ENCODE measurements at places on chromosomes 3 and 15.

DNA sequence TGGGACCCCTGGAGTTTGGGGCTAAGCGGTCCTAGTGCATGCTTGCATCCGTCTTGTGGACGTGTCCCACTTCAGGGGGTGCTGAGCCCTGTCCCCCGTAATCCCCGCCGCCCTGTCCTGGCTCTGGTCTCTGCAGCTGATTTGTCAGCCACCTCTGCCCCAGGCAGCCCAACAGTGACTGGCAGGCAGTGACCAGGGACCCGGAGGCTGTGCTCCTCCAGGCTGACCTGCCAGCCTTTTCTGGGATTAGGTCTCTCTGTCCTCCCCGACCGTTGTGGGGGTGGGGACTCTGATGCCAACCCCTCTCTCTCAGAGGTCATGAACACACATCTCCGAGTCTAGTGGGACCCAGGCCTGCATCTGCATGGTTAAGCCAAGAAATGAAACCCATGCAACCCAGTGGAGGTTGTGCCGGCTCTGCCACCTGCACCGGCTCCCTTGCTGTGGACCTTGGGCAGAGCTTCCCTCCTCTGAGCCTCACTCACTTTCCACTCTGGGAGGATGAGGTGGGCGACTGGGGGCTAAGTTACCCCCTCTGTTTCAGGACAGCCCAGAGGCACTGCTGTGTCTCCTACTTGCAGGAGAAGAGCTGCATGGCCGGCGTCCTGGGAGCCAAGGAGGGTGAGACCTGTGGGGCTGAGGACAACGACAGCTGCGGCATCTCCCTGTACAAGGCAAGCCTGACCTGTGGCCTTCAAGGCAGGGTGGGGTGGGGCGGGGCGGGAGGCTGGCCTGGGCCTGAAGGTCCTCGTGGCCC lies 60.2 kb downstream of the FBLN2 start:
- no peak for DNase-seq

DNA sequence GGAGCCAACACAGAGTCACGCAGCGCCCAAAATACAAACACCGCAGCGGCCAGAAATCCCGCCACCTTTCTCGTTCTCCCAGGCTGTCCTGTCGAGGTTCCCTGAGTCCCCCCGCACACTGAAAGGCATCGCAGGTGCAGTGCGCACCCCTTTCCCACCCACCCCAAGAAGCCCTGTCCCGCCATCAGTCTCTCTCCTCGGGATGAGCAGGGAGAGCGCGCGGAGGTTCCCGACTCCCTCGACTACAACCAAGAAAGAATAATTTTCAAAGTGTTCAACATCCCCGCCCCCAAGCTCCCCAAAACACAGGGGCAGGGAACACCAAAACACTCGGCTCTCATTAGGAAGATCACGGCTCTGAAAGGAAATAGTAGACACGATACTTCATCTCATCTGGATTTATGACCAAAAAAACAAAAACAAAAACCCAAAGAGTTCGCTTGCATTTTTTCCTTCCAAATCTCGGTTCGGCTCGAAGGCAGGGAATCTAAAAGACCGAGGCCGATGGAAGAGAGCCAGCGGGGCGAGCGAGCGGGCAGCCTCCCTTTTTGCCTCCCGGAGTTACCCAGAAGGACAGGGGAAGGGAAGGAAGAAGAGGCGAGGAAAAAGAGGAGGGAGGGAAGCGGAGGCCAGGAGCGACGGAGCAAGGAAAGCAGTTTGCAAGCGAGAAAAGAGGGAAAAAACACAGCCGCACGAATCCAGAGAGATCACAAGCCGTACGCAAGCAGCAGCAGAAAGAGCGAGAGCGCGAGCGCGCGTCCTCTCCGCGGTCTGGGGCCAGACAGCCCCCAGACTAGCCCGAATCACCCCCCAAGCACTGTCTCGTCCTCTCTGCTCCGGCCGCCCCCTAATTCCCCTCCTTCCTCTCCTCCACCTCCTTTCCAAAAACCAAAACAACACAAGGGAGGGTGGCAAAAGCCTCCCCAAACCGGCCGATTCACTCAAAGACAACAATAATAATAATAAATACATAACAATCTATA lies 808 bp downstream of the BCL6 start:
- DNase-seq, result no peak

DNA sequence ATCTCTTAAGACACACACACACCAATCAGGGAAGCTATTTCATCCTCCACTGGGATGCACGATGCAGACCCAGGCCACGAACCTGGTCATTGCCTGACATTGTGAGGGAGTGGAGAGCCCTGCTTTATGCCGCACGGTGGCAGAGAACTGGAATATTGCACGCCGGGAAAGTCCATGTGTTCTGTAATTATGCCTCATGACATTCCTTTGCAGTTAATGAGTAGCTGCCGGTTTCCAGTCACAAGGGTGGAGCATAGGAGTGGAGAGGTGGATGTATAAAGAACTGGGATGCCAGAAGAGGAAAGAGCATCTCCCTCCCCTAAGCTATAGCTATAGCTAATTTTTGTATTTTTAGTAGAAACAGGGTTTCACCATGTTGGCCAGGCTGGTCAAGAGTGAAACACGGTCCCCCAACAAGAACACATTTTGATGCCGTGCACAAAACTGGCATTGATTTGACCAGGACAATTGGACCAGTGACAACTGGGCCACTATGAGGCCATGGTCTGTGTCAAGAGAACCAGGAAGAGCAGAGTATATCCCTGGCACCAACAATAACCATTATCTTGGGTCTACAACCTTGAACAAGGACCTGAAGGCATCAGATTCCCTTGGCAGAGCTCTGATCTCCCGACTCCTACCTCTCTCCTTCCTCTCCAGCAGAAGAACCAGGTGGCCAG lies 51.4 kb downstream of the SH3BP5 start:
- DNase-seq, result no peak

DNA sequence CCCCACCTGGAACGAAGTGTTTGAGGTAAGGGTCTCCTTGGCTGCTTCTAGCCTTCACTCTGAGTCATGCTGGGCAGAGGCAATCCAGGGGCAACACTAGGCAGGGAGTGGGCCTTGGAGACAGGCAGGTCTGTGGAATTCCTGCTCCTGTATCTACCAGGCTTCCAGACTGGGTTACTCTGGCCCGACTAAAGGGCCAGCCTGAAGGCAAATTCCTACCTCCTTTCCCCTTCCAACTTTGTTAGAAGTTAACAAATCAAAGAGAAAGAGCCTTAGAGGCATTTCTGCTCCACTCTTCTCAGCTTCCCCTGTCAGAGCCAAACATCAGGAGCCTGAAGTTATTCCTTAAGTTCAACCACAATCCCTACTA lies 30.1 kb downstream of the ESYT3 start:
- DNase-seq, result no peak

- DNase-seq, result no peak
Measured at GRCh38 chr3:171747223-171747920, 62.9 kb downstream of the PLD1 start.

DNA sequence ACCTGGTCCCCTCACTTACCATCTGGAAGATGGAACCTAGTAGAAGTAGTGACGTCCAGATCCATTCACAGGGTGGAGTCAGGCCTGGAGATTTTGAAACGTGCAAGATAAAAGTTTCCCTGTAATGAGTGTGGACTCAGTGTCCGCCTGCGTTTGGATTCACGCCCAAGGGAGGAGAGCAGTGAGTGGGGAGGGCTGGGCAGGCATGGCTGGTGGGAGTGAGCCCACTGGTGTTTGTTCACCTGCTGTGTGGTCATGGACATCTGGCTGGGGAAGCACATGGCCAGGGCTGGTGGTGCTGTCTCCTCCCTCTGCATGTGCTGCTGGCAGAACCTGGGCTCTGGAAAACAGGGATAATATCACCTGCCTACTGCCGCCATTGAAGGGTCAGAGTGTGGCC lies 37.0 kb downstream of the RLBP1 start:
- DNase-seq, result peak; percentile 54

- no peak for DNase-seq
Measured at GRCh38 chr3:44499149-44499898, 21.9 kb upstream of the ZNF445 start.

DNA sequence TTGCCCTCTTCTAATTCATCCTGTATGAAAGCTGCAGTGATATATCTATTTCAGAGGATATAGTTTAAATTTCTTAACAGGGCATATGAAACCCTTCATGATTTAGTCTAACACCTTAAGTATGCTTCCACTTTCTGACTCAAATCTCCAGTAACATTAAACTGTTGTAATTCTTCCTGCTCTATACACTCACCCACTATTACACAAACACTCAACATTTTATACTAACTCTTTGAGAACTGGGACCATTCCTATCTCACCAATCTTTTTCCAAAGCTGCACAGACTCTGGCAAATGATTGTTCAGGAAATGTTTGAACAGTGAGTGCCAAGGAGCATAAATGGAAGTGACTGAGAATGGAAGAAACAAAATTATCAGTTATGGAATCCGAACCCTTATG lies 560.4 kb upstream of the DPPA4 start:
- no peak for DNase-seq

DNA sequence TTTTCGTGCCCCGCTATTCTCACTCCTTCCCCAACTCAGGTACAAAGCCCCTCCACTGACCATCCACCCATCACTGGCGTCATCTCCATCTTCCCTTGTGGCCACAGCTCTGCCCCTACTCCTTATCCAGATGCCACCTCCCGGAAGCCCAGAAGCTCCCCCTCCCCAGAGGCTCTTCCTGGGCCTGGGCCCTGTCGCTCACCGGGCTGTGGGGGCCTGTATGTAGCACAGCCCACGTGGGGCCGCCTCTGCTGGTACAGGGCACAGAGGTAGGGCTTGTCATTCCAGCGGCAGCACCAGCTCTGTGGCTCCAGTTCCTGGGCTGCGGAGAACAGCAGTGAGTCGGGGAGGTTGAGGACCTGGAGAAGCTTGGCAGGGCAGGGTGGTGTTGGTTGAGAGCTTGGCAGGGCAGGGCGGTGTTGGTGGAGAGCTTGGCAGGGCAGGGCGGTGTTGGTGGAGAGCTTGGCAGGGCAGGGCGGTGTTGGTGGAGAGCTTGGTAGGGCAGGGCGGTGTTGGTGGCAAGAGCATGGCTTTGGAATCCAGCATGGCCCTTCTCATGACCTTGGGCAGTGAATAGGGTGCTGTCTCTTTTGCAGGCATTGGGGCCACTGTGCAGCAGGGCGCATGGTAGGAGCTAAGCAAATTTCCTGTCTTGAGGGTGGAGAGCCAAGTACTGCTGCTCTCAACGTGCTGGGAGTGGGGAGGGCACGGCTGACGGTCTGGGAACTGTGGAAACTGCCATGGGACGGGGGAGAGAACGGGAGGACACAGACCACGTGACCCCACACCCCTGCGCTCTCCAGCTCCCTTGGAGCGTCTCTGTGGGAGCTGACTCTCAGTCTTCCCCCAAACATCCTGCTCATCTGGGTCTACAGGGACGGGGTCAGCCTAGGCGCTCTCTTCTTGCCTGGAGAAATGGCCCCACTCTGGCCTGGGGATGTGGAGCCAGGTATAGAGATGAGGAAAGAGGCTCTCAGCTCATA lies 43.4 kb downstream of the MUC20 start:
- no peak for DNase-seq

DNA sequence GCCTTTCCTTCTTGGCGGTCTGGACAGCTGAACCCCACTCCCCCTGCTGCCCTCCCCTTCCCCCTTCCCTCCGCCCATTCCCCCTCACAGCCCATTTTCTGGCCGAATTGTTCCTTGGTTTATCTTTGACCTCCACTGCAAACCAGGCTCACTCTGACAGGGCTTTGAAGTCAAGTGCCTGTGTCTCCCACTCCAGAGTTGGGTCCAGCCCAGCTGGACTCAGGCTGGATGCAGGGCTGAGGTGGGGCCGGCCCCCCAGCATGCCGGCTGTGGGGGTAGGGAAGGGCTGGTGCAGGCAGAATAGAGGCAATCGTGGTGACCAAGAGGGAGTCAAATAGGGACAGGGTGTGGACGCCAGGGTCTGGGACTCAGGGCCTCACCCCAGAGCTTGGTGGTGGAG lies 57.0 kb upstream of the MRPS22 start:
- no peak for DNase-seq

Data from NCI-H1092 (cell line).